Activated naive CD8-positive, alpha-beta T cell treated with anti-CD3 and anti-CD28 coated beads, Interleukin-2, amount 10 ng/mL, durations not matched to agents 7 days and 5 days (primary cell): ENCODE measurements at places on chromosomes 7 and 10. TPM values are rescaled to one million over a fixed set of nuclear protein-coding genes. Genes with fewer than 3 reads are reported as not detected.
A peak's percentile ranks its signal among the peaks of the same experiment; 100 is the strongest.

The KCND2 gene
- total RNA-seq, result not detected

GRCh38 chr7:39130274-39130673 lies 152.6 kb downstream of the POU6F2 start:
- H3K4me3 ChIP-seq, result peak overlapping the region; percentile 66
- no peaks in the 10 kb centered on the region for H3K4me1 ChIP-seq
- H3K27me3 ChIP-seq, result peaks cover 5% of the 10 kb centered on the region
- no peak for DNase-seq

The ACSM6 gene
- not detected for total RNA-seq

GRCh38 chr7:90948085-90948484 lies 316.1 kb upstream of the FZD1 start:
- no peaks in the 10 kb centered on the region for H3K27me3 ChIP-seq
- H3K4me1 ChIP-seq, result no peaks in the 10 kb centered on the region
- H3K36me3 ChIP-seq, result no peaks in the 10 kb centered on the region

- H3K4me3 ChIP-seq, result no peak overlapping the region
- no peaks in the 10 kb centered on the region for H3K36me3 ChIP-seq
- no peak overlapping the region for H3K27ac ChIP-seq
- no peaks in the 10 kb centered on the region for H3K27me3 ChIP-seq
These were observed 66.5 kb downstream of the AFAP1L2 start for GRCh38 chr10:114337510-114338462.

DNA sequence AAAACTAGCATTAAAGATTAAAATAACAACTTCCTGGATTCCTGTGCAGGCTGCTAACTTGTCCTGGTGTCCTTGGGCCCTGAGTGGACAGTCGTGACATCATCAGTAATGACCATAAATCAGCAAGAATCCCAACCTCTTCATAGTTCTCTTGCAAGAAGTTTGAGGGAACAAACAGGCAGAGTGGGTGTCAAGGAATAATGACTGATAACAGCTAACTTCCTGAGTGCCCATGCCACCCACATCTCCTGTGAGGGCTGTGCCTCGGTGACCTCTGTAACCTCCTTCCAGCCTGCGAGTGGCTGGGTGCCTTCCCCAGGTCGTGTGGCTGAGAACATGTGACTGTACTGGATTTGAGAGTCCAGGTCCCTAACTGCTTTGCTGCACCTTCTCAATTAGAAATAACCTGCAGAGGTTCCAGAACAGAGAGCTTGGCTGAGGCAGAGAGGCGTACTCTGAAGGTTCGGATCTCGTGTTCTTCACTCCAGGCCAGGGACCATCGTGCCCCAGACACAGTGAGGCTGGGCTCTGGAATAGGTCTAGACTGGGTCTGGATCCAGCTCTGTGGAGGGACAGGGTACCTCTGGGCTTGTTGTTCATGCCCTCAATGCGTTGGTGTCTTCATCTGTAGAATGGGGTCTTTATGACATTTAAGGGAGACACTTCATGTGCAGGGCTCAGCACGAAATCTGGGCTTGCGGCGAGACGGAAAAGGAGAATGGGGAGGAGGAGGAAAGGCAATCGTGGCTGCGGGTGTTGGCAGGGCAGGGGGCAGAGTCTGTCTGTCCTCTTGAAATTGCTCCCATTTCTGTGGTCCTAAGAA lies 313.1 kb upstream of the ZNF32 start:
- no peaks in the 10 kb centered on the region for H3K36me3 ChIP-seq
- DNase-seq, result no peak
- peaks cover 28% of the 10 kb centered on the region for H3K27me3 ChIP-seq
- peak overlapping the region; percentile 45 for H3K27ac ChIP-seq
